Occipital lobe (tissue), 3 donors: ENCODE measurements at places on chromosomes 13 and 19. TPM values are rescaled to one million over a fixed set of nuclear protein-coding genes. Genes with fewer than 3 reads are reported as not detected.

Gene LGALS7B
- not detected for total RNA-seq

DNA sequence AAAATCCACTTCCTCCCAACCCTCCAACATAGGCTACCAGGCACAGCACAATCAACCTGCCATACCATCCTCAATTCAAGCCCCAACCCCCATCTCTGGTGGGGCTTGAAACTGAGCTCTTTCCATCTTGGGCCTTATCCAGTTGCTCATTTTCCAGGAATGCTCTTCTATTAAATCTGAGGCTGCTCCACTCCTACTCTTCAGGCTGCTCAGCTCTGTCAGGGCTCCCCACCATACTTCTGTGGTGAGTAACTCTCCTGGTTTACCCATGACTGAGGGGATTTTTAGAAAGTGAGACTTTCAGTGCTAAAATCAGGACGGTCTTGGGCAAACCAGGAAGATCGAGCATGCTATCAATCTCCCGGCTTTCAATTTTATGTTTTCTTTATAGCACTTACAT is 512.8 kb downstream of the LMO7 start:
- DNase-seq: no peak

Gene FUT6
- not detected for total RNA-seq

- DNase-seq: no peak
These were observed 1.8 kb downstream of the RABAC1 start for GRCh38 chr19:41957161-41957837.

Gene SUPT5H
- total RNA-seq: 47.9 TPM

Gene CEACAM5
- total RNA-seq: not detected

- DNase-seq: peak; percentile 62
These were observed 335 bp upstream of the SOX1 start for GRCh38 chr13:112066624-112067004.

- no peak for DNase-seq
These were observed 76.7 kb downstream of the CACNA1A start for GRCh38 chr19:13429563-13429962.

Gene IL4I1
- not detected for total RNA-seq

Gene SKA3
- 14.7 TPM for total RNA-seq

Gene FGF21
- not detected for total RNA-seq

DNA sequence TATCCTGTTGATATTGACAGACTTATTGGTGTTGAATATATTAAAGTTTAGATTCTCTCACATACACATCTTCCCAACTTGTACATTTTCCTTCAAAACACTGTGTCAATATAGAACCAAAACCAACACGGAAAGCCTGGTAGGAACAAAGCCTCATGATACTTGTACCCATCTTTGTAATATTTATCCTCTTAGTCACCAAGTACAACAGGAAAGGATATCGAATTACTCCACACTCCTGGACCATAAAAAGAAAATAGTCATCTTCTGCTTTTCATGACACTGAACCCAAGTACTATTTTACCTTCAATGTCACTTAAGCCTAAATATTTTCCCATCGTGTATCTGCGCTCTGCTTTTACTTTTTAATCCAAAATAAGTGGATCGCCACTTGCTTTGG is 702.9 kb upstream of the PCDH9 start:
- no peak for DNase-seq

- DNase-seq: no peak
These were observed 324 bp upstream of the FBXO17 start for GRCh38 chr19:38975861-38976271.

DNA sequence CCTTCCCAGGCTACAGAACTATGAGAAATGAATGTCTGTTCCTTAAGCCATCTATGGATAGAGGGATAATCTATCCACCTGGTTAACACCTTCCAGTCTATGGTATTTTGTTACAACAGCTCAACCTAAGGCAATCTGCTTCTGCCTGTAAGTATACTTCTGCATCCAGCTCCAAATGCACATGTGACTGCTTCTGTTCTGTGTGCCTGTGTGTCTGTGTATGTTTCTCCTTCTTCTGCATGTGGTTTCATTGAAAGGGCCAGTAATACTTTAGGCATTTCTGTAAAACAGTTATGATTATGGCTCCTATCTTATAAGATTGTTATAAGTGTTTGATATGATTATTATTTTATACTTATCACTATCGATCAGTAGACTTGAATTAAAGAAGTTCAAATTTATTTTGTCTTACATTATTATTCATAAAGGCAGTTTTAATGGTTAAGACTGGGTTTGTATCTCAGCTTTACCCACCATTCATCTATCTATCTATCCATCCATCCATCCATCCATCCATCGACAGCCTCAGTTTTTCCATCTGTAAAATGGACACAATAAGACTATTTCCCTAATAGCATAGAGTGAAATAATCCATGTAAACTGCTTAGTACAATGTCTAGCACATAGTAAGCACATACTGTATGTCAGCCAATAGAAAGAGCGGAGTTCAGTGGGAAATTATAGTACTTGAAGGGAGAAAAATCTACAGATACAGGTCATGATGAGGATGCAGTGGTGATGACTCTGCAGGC is 37.5 kb upstream of the TM9SF2 start:
- DNase-seq: no peak

DNA sequence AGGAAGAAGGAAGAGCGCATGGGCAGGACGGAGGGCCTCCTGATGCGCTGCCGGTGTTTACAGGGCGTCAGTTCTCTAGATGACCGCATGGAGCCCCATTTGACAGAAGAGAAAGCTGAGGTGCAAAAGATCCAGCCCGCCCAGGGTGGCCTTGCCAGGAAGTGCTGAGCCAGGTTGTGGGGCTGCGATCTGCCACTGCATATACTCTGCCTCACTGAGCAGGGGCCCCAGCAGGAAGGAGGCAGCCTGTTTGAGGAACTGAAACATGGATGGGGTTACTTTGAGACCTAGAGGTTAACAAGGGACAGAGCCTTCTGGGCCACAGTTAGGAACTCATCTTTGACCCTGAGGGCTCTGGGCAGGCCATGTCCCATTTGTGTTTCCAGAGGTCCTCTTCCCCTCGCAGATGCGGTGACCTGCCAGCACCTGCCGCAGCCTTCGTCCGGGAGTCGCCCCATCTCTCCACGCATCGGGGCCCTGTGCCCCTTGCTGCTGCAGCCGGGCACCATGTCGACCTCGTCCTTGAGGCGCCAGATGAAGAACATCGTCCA is 3.2 kb downstream of the EPN1 start:
- DNase-seq: no peak

Gene SIGLEC12
- total RNA-seq: not detected

- no peak for DNase-seq
These were observed 104.4 kb downstream of the ZNF486 start for GRCh38 chr19:20271215-20271926.

DNA sequence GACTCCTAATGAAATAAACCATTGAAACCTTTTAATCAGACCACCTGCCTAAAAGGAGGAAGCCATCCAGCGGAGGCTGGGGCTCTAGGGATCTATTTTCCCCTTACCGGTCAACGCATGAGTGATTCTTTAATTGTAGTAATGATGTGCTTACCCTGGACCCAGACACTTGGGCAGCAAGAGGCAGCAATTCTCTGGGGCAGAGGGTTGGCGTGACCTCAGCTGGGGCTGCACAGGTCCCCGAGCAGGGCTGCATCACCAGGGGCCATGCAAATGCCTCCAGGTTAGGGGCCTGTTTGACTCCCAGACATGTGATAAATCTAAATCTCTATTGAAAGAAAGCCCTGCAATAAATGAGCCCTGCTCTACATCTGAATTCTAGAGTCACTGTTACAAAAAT is 194.2 kb upstream of the TSHZ3 start:
- DNase-seq: no peak

GRCh38 chr19:31317570-31317969 is 31.7 kb downstream of the TSHZ3 start:
- DNase-seq: no peak

DNA sequence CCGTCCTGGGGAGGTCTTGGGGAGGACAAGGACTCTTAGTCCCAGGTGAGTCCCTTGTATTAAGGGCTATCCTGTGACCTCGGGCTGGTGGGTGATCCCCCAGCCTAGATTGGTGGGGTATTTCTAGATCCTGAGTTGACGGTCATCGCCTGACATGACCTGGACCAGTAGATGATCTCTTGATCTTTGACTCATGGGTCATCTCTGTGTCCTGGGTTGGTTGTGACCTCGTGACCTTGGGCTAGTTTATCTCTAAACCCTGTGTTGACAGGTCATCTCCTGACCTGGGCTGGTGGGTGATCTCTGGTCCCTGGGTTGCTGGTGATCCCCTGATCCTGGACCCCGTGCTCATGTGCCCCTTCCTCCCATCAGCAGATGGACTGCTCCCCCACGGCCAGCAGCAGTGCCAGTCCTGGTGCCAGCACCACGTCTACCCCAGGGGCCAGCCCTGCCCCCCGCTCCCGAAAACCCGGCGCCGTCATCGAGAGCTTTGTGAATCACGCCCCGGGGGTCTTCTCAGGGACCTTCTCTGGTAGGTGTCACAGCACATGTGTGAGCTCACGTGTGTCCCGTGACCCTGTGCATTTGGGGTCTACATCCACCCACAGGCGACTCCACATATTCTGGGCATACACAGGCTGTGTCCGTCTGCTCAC is 6.3 kb downstream of the MIDN start:
- DNase-seq: no peak

GRCh38 chr13:49300276-49300675 is 52.6 kb downstream of the CDADC1 start:
- no peak for DNase-seq

- DNase-seq: no peak
These were observed 17.2 kb upstream of the CFAP97D2 start for GRCh38 chr13:114161644-114162532.

Gene URAD
- not detected for total RNA-seq

GRCh38 chr13:26019881-26020870 is 31.6 kb downstream of the SHISA2 start:
- DNase-seq: no peak

DNA sequence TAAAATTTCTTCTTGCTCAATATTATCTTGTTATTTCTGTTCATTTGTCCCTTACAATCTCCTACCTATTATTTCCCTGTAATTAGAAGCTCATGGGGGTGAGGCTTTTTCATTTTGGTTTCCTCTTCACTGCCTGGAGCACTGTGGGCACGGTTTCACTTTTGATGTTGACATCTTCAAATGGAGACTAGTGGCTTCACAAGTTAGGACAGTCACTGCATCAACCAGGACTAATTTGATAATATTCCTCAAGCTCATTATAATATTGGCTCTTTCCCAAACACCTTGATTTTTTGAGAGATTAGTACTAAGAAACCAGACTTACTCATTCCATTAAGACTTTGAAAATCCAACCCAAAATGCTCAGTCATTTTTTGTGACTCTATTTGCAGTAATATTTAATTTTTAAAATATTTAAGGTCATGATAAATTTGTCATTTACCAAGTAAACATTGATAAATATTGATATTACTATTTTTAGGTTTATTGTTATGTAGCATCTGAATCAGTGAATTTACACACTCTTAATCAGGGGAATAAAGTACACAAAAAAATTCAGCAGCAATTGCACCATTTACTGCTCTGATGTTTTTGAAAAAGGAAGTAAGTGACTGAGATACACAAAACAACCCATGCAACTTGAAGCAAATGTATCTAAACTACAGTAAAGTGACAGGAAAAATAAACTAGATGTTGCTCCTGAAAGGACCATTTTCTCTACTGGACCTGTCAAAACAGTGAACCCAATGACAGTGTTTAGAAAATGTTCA is 28.8 kb upstream of the RCBTB2 start:
- DNase-seq: no peak

DNA sequence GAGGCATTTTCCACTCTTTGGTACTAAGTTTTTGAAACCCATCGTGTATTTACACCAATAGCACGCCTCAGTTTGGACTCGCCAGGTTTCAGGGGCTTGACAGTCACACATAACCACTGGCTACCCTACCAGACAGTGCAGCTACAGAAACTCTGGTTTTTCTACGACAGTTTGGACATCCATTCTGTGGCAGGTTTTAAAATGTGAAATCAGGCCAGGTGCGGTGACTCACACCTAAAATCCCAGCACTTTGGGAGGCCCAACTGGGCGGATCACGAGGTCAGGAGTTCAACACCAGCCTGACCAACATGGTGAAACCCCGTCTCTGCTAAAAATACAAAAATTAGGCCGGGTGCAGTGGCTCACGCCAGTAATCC is 13.2 kb downstream of the KDELR1 start:
- no peak for DNase-seq

- no peak for DNase-seq
These were observed 559 bp upstream of the RPL21 start for GRCh38 chr13:27250833-27251165.

Gene PSG2
- total RNA-seq: not detected

Gene MISP
- total RNA-seq: not detected

GRCh38 chr13:73258406-73258805 is 199.6 kb downstream of the KLF5 start:
- no peak for DNase-seq

- no peak for DNase-seq
These were observed 776.9 kb downstream of the GPC5 start for GRCh38 chr13:92175330-92175729.

- no peak for DNase-seq
These were observed 1.8 kb downstream of the INSR start for GRCh38 chr19:7292352-7292949.

DNA sequence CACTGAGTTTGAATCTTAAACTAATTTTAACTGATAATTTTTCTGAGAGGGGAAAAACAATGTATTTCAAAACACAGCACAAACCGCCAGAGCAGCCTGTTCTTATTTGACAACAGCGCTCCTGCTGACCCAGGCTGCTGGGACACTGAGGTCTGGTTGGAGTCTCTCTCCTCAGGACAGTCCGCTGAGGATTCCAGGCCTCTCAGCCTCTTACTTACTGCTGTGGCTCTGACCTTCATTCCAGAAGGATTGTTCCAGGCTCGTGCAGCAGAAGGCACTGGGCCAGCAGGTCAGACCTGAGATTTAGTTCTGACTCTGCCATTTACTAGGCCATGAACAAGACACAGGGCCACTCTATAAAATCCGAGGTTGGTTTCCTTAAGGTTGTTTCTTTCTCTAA is 393.6 kb downstream of the TDRD3 start:
- DNase-seq: no peak

GRCh38 chr19:3499738-3500428 is 591 bp downstream of the DOHH start:
- DNase-seq: no peak

Gene GJB6
- total RNA-seq: 8.3 TPM

- no peak for DNase-seq
These were observed 1.7 kb downstream of the MIER2 start for GRCh38 chr19:342801-343421.

Gene GATAD2A
- total RNA-seq: 14.2 TPM

Gene KLK11
- total RNA-seq: not detected

Gene PROSER3
- 1.9 TPM for total RNA-seq

Gene ZNF418
- total RNA-seq: 64.3 TPM

Gene LYPD5
- 1.6 TPM for total RNA-seq

DNA sequence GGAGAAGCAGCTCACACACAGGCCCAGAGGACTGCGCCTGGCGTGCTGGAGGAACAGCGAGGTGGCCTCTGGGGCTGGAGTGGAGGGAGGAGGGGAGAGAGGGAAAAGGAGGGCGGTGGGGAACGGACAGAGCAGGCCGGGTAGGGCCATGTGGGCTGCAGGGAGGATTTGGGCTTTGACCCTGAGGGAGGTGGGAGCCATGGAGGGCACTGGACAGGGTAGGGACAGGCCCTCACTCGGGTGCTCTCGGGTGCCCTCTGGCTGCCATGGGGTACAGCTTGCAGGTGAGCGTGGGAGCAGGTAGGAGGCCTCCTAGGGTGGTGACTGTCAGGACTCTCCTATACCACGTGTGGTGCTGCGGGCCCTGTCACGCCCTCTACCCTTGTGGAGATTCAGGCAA is 22.8 kb downstream of the PLIN4 start:
- DNase-seq: no peak

Gene STARD13
- 12.3 TPM for total RNA-seq

Gene ZNF878
- 0.31 TPM for total RNA-seq

Gene RFPL4AL1
- total RNA-seq: not detected

GRCh38 chr19:46211201-46211881 is 18.2 kb upstream of the IGFL1 start:
- DNase-seq: no peak

Gene SF3A2
- total RNA-seq: 26.4 TPM
